ENCODE measurements at places on chromosomes 13 and 19. TPM values are rescaled to one million over a fixed set of nuclear protein-coding genes. Genes with fewer than 3 reads are reported as not detected.

DNA sequence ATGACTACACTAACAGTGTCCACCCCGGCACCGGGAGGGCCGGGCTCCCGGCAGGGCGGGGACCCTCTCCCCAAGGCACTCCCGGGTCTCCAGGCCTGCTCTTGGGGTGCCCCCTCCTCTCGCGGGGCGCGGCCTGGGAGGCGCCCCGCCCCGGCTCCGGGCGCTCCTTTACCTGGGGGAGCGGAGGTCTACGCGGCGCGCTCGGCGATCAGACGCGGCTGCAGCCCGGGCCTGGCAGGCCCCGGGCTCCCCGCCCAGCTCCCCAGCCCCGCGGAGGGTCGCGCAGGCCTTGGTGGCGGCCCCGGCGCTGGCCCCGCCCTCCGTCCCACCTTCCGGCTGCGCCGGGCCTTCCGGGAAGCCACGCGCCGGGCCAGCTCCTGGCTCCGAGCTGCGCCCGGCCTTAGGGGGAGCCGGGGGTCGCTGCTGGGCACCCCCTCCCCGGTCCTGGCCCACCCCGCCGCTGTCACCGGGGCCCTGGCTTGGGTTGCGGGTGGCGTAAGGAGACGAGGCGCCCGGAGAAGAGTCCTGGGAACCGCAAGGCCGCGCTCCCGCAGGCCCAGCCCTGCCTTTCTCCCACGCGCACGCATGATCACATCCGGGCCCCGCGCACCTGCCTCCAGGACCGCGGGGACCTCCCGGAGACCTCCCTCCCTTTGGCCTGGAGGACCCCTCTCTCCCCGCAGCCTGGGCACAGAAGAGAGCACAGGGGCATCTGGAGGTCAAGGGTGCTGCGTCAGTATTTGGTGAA is at the start of gene C19orf12:
Gene C19orf12, minus strand, starts transcription at position 309 of the 748 bp plus-strand sequence. CDS start 6,848 bp downstream, outside the sequence.
- peak; percentile 35 for DNase-seq

GRCh38 chr13:100130930-100131511 is 42.1 kb downstream of the PCCA start:
- DNase-seq, result no peak

DNA sequence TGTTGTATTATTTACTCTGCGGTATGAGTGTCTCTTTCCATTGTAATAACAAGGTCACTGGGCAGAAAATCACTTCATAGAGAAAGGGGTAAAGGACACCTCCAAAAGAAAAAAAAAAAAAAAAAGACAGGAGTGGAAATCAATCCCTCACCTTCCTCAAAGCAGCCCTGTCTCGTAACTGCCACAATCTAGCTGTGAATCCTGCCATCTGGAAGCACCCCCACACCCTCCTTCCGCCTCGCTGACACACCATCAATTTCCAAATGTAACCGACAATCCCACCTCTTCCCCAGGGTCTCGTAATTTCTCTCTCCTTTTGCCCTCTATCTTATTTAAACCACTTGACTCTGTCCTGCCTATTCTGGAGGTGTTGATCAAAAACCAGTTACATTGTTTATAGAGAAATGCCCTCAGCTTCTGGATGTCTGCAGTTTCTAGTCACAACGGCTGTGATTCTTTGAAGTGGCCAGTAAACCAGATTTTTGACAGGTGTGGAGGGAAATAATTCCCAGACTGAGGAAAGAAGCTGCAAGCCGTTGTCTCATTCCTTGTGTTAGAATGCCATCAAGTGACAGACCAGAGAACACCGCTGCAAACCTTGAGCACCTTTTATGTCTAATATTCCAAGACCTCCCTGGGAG is 9.1 kb upstream of the POP4 start:
- peak; percentile 72 for DNase-seq

- no peak for DNase-seq
Observed at GRCh38 chr13:40518481-40518882, 148.0 kb downstream of the FOXO1 start.

DNA sequence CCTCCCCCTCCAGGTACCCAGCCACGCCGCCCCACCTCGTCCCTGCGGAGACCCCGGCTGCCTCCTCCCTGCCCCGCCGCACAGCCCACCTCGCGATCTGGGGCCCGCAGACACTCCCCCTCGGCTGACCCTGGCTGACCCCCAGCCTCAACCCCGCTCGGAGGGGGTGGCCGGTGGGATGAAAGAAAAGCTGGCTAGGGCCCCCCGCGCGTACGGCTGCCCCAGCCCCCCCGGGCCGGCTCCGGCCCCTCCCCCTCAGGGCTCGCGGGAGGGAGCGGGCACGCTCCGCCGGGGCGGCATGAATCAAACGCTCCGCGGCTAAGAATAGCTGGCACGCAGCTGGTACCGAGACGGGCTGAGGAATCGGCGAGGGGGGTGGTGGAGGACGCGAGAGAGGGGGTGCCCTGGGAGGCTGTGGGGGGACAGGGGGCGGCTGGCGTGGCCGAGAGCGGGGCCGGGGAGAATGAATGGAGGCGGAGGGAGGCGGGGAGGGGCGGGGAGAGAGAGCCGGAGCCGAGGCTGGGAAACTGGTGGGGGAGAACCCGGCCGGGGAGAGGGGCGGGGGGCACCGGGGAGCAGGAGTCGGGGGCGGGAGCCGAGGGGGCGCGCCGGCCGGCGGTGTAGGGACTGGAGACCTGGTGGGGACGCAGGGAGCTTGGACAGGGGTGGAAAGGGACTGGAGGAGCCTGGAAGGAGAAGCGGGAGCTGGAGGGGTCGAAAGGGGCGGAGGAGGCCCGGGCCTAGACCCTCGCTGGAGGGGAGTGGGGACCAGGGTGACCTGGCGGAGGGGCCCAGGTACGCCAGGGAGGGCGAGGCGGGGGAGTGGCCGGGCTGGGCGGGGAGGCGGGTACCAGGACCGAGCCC is 1.1 kb downstream of the SHANK1 start:
- DNase-seq, result no peak

- no peak for DNase-seq
Observed at GRCh38 chr13:110486061-110486715, 75.3 kb downstream of the RAB20 start.

- DNase-seq, result peak; percentile 61
Observed at GRCh38 chr13:30908416-30908980, 2.4 kb downstream of the MEDAG start.

- DNase-seq, result peak; percentile 41
Observed at GRCh38 chr19:30227661-30228112, 144.5 kb upstream of the ZNF536 start.

GRCh38 chr13:33665626-33666175 is 152.2 kb upstream of the RFC3 start:
- DNase-seq, result no peak

DNA sequence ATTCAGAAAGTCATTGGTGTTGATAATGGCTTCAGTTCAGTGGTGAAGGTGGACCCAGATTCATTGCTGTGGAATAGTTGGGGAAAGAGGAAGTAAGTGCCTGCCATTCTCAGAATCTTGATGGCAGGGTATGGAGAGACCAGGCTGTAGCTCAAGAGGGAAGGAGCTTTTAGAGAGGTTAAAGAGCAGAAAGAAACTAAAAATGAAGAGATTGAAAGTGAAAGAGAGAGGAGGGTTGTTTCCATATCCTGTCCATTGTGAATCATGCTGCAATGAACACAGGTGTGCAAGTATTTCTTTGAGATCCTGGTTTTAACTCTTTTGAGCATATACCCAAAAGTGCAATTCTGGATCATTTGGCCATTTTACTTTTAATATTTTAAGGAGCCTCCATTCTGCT is 12.5 kb downstream of the GJB6 start:
- no peak for DNase-seq

DNA sequence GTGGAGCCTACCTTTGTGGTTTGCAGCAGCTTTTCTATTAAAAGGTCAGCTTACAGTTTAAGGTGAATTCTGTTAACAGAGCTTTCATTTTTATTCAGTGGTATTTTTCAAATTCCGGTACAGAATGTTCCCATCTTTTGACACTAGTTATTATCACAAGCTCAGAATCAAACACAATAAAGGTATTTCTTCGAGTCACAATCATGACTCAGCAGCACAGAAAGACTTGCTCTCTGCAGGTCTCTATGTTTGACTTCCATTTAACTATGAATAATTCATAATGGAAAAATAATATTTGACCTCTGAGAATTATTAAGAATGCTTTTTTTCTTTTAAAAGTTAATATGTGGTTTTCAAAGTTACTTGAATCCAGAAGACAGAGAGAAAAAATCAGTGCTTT is 28.2 kb downstream of the DACH1 start:
- no peak for DNase-seq

GRCh38 chr13:113192902-113193301 is 15.6 kb downstream of the PCID2 start:
- DNase-seq, result peak; percentile 66

GRCh38 chr13:47798194-47798593 is 202.9 kb downstream of the SUCLA2 start:
- no peak for DNase-seq

DNA sequence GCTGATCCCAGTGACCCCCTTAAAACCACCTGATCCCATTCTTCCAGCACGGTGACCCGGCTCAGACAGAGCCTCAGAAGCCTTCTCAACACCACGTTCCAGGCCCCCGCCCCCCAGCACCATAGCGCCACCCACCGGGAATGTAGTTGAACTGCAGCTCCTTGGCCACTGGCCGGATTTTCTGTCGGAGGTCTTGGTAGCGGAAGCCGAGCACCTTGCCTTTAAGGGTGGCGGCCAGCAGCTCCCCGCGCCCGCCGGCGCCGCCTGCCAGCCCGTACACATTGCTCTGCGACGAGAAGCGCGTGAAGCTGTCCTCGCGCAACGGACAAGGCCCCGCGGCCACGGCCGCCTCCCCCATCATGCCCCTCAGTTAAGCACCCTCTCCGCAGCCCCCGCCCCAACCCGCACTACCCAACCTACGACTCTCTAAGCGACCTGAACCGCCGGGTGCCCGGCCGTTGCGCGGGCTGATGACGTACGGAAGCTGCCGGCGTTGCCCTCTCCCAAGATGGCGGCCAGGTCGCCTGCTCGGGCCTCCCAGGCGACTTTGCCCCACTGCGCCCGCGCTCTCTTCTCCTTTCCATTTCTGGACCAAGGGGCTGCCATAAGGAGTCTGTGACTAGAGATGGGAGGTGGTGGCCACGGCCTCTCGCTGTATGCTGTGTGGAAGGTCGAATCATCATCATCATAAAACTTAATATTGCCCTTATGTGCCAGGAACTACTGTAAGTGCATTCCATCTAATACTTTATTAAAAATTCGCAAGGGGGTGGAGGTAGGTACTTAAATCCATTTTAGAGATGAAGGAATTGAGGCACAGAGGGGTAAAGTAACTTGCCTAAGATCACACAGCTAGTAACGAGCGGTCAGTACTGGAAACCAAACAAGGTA is at the start of gene KPTN:
Gene KPTN, minus strand, starts transcription at position 420 of the 891 bp plus-strand sequence. Its CDS starts 59 bp downstream, at position 361.
- DNase-seq, result peak; percentile 85

DNA sequence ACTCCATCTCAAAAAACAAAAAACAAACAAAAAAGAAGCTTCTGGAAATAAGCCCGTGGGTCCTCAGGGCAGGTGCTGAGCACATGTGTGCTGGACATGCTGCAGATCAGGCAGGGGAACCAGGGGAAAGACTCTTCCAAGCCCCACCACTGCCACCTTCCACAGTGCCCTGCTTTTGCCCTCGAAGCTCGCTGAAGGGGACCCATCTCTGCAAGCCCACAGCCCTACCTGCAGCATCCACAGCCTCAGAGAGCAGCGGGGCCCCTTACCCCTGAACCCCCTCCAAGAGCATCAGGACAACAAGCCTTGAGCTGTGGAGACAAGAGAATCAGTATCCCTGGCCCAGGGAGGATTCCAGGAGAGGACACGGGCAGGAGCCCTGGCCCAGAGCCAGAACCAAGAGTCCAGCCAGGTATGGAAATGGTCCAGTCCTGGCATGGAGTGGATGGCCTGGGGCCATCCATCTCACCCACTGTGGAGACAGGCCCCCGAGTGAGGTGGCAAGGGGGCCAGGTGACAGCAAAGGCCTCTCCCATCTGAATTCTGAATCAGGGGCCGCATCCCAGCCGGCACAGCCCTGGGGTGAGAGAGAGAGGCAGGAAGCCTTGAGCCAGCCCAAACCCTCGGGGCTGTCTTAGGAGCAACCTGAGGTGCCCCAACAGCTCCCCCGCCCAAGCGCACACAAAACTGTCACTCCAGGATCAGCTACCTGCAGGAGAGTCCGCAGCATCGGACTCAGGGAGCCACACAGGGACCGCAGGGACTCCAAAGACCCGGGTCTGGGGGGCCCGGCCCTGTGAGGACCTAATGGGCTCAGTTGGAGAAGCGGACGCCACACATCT is 51.8 kb upstream of the TPM4 start:
- no peak for DNase-seq

- DNase-seq, result no peak
Observed at GRCh38 chr13:21671620-21672286, 880 bp downstream of the FGF9 start.

- DNase-seq, result no peak
Observed at GRCh38 chr13:114089751-114090400, 42.5 kb downstream of the RASA3 start.

DNA sequence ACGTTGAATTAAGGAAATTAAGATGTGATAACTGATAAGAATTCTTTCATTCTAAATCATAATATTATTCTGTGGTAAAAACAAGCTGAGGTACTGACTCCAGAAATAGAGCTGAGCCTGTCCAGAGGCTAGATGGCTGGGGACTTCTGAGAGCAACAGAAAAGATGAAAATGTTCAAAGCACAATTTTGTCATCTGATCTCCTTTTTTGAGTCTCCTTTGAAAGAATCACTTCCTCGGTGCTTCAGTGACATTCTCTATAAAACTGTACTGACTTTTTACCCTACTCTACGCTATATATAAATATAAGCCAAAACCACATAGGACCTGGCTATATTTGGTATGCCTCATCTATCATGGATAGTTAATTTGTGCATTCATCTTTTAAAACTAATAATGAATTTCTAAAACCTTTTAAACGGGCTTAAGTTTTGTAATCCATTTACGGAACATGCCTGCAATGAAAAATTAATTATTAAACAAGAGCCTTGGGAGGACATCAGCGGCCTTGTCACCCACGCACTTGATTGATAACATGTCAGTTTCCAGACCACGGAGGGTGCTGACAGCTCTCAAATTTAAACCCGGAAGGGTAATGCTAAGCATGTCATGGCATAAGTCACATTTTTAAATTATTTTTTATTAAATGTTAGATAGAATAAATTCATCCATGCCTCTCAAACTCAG is 235.5 kb downstream of the PCDH9 start:
- no peak for DNase-seq

GRCh38 chr13:44697058-44697457 is 120.9 kb upstream of the TSC22D1 start:
- no peak for DNase-seq

- DNase-seq, result no peak
Observed at GRCh38 chr19:50710094-50710493, 9.5 kb downstream of the SHANK1 start.

GRCh38 chr13:75445717-75446499 is 36.1 kb downstream of the TBC1D4 start:
- DNase-seq, result peak; percentile 65

Gene IL4I1
- 0.34 TPM for total RNA-seq

Gene KIR3DL2
- not detected for total RNA-seq

Gene RB1
- total RNA-seq, result 50.6 TPM

Gene PLPPR2
- 25.1 TPM for total RNA-seq

Data from LHCN-M2 (cell line).